Hematopoietic multipotent progenitor cell treated with erythropoietin and hydrocortisone succinate and interleukin-3 and kit ligand, for 15 days (in vitro differentiated cells): ENCODE measurements at places on chromosomes 2 and 18.

GRCh38 chr18:55998071-55998522, 410.1 kb upstream of the TCF4 start:
- no peak for DNase-seq

DNA sequence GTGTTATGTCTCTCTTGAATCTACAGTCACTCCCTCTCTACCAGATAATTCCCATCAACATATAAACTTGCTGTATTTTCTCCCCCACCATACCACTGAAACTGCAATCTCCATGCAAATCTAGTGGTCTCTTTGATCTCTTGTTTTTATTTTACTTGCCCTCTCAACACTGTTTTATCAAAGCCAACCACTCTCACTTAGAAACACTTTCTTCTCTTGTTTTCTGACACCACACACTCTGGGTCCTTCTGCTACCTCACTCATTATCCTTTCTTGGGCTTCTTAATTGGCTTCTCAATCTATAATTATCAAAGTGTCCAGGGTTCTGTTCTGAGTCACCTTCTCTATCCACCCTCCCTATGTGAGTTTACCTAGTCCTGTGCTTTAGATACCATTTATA, 2.0 kb upstream of the MCFD2 start:
- DNase-seq: no peak

DNA sequence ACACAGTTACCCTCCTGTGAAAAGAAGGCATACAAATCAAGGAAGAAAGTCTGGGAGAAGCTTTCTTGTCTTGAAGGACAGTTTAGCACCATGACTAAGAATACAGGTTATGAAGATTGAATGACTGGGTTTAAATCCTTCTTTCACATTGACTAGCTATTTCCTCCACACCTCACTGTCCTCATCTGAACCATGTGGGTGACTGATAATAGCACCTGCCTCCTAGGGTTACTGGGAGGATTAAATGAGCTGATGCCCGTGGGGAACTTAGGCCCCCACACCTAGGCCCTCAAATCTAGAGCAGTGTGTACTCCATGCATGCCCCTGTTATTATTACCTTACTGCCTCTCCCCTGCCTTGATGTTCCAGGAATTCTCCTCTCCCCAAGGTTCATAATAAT, 202.9 kb downstream of the FBXO15 start:
- no peak for DNase-seq

GRCh38 chr18:55251254-55251971, 292.2 kb upstream of the CCDC68 start:
- no peak for DNase-seq

DNA sequence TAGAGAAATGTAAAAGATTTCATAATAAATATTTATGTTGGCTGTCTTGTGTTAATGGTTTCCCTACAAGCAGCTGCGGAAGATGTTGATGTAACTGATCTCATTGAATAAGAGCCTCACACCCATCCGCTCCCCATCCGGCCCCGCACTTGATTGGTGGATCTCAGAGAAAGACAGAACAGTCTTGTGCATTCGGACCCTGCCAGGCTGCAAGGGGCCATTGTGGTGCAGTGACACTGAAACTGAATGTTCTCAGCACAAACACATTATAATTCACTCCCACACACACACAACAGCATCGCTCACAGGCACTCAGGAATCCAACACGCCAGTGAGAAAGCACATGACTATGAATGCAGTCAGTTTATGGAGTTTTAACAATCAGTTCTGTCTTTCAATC, 47.8 kb downstream of the PRELID3A start:
- no peak for DNase-seq

DNA sequence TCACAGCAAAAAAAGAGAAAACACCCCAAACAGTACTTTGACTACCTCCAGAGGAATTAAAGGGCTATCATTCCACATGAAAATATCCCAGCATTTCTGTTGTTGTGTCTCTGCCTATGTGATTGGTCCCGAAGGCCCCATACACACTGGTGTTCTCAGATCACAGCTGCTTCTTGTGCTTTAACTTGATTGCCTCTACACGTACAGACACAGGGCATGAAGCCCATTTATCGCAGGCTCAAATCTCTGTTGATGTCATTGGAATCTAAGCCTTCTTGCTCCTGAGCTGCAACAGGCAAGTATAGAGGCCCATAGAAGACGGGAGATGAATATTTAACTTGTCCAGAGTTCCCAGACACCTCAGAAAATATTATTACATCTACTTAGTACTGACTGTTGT, 405.2 kb downstream of the NCKAP5 start:
- no peak for DNase-seq

DNA sequence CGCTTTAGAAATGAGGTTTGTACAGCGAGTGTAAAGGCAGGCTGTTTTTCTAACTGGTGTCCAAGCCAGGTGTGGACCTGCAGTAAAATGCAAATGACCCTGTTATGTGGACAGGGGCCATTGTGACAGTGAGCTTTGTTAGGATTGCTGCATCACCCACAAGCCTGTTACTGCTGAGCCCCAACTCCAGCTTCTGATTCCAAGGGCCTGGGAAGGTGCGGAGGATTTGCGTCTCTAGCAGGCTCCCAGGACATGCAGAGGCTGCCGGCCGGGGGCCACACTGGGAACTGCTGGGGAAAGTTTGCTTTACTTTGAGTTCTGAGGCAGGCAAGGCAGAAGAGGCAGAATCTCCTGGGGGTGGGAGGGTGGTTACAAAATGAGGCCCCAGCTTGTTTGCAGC, 164.1 kb downstream of the GLI2 start:
- DNase-seq: no peak

GRCh38 chr2:11764920-11765319, 18.5 kb downstream of the LPIN1 start:
- no peak for DNase-seq

- DNase-seq: no peak
These were observed 20.0 kb downstream of the ZNF532 start for GRCh38 chr18:58884680-58885079.
